ENCODE measurements at places on chromosomes 6 and 20.
A peak's percentile ranks its signal among the peaks of the same experiment; 100 is the strongest.

DNA sequence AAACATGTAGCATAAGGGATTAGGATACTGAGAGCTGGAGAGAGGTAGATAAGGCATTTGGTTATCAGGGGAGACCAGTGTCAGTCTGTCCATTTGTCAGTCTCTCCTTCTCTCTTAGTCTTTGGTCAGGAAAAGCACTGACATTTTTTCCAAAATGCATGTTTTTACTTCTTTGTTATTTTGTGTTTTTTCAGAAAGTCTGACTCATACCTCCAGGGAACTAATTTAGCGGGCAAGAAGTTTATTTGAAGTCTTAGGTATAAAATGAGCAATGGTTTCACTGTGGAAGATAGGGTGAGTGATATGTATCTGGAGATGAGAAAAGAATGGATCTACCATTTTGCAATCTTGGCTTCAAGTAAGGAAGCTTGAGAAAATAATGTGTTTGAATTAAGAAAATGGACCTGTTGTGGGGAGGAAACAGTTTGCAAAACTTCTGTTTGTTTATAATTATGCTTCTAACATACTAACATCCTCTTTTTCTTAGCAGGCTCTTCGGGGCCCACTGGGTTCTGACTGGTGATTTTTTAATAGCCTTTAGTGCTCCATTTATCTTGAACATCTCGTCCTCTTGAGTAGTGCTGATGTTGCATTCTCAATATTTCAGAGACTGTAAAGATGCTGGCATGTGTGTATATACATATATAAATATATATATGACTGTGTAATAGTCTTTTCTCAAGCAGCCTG, 66.9 kb upstream of the FABP7 start:
- DNase-seq = peak; percentile 55

- no peak for DNase-seq
Observed at GRCh38 chr6:52546192-52546591, 30.7 kb downstream of the TRAM2 start.

- DNase-seq = no peak
Observed at GRCh38 chr20:64212755-64213154, 42.8 kb upstream of the PCMTD2 start.

DNA sequence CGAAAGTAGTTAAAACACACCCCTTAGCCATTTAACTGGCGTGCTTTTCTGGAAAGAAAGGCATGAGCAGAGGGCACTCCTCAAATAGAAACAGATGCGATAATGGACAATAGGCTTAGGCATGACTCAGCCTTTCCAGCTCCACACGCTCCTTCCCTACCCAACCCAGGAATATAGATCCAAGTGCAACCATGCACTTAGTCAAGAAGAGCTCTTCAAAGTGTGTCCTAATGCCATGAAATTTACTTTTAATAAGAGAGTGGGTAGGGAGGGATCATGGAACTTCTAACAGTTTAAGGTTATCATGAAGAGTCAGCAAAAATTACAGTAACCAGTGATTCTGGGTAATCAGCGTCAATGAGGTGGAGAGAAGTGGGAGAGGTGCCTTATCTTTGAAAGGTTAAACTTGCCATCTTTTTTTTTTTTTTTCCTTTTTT, 2.4 kb upstream of the EFHC1 start:
- peak; percentile 74 for DNase-seq

- DNase-seq = no peak
Observed at GRCh38 chr6:108222504-108222903, 38.3 kb downstream of the SNX3 start.

DNA sequence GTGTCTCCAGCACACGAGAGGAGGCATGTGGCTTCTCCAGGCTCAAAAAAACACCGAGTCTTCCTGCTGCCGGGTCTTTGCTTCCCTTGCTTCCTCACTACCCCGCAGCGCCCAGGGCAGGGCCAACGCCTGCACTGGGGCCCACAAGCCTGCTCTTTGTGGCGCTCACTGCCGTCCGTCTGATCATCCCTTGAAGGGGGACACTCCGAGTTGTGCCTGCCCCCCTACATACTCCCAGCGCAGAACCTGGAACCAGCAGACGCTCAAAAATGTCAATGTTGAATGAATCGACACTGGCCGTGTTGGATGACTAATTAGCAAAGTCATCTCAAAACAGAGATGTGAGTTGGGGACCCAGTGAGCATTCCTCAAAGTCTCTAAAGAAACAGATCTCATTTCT, 8.1 kb upstream of the ARFGAP1 start:
- DNase-seq = peak; percentile 55

DNA sequence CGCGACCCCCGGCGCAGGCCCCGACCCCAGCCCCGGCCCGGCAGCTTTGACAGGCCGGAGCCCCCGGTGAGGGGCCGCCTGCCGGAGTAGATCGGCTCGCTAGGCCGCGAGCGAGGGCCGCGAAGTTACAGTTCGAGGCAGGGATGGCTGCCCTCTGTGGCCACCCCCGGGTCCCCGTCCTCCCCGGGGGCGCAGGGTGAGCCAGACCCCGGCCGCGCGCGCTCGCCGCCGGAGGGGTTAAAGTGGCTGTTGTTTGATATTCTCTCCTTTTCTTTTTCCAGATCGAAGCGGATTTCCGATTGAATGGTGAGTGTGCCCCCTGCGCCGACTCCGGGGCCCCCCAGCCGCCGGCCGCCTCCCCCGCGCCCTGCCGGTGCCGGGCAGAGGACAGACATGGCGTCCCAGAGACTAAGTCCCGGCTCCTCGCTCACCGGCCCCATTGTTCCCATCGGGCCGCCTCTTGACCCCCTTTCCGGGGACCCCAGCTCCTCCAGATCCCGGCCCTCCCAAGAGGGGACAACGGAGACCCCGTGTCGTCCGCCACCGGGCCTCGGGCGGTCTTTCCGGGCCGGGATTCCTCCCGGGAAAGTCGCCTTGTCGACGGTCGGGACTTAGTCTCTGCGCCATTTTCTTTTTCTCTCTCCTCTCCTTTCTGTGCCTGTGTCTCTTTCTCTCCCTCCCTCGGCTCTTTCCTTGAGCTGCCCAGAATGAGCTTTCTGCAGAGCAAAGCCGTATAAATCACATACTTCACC, 704 bp downstream of the TOP1 start:
- peak; percentile 33 for DNase-seq

DNA sequence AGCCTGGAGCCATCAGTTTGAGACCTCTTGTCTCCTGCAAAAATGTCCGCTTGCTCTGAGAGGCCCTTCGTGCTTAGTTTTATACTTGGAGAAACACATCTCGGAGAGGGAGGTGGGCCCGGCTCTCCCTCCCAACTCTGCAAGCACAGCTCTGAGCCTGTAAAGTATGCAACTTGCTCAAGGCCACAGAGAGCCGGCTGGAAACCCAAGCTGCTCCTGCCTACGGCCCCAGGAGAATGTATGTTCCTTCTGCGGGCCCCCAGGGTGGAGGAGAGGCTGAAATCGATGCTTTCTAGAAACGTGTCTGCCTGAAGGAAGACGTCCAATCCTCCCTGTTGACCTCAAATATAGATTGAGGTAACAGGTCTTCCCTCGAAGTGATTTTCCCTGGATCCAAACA, 205.4 kb downstream of the PREX1 start:
- no peak for DNase-seq

GRCh38 chr6:168165373-168165772, 86.4 kb upstream of the FRMD1 start:
- peak; percentile 64 for DNase-seq

DNA sequence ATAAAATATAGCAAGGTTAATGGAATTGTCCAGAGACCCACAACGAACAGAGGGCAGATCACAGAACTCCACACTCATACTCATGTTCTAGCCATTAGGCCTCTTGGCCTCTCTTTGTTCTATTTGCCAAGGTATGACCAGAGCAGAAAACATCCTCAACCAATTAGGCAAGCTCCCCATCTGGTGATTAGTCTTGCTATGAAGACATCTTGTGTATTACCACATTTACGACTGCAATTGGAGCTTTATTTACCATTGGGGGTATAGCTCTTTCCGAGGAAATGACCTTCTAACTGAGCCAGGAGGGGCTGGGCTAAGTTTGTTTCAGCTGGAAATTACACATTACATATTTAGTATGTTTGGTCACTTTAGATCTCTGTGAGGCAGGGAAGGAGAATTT, 593.9 kb downstream of the CD109 start:
- DNase-seq = no peak

GRCh38 chr20:19024296-19025035, 188.0 kb upstream of the SLC24A3 start:
- no peak for DNase-seq

- no peak for DNase-seq
Observed at GRCh38 chr20:40997116-40997515, 31.5 kb upstream of the TOP1 start.

- DNase-seq = no peak
Observed at GRCh38 chr20:45049904-45050471, 50.9 kb downstream of the KCNS1 start.

- DNase-seq = peak; percentile 98
Observed at GRCh38 chr6:16450285-16450684, 211.9 kb downstream of the GMPR start.

DNA sequence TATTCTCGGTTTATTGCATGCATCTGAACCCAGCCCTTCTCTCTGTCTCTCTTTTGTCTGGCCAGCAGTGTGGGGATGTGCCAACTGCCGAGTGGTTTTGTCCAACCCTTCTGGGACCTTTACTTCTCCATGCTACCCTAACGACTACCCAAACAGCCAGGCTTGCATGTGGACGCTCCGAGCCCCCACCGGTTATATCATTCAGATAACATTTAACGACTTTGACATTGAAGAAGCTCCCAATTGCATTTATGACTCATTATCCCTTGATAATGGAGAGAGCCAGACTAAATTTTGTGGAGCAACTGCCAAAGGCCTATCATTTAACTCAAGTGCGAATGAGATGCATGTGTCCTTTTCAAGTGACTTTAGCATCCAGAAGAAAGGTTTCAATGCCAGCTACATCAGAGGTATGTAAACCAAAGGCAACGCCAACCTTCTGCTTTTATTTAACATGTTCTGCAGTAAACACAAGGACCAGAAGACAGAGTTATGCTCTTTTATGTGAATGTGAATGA, 65.8 kb downstream of the ADGRG6 start:
- no peak for DNase-seq

GRCh38 chr6:89679215-89680120, 40.9 kb upstream of the LYRM2 start:
- no peak for DNase-seq

- peak; percentile 80 for DNase-seq
Observed at GRCh38 chr20:45044084-45044573, 56.8 kb downstream of the KCNS1 start.

DNA sequence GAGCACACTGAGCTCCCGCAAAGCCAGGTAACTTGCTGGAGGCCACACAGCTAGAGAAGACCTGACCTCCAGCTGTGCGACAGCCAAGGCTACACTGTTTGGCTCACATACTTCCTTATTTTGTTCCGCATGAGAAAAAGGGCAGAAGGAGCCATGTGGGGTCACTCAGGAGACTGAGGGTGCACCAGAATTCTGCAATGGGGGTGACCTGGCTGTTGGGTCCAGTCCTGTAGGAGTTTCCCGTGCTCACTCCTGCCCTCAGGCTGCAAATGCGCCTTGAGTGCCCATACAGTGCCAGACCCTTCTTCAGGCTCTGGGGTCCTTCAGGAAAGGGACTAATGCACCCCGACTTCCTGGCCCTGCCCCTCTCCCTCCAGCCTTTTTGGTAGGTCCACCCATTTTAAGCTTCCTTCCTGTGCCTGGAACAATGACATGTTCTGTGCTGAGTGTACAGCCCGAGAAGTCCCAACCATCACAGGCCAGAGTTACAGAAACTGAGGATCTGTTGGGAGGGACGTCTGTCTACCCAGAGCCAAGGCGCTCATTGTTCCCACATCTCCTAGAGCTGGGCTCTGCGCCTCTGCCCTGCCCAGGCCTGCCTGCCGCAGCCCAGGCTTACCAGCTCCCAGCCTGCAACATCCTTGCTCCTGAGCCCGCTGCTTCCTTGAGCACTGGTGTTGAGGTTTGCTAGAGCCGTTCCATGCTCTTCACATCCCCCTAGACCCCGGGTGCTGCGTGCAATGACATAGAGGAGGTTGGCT, 33.5 kb upstream of the CD93 start:
- DNase-seq = no peak

DNA sequence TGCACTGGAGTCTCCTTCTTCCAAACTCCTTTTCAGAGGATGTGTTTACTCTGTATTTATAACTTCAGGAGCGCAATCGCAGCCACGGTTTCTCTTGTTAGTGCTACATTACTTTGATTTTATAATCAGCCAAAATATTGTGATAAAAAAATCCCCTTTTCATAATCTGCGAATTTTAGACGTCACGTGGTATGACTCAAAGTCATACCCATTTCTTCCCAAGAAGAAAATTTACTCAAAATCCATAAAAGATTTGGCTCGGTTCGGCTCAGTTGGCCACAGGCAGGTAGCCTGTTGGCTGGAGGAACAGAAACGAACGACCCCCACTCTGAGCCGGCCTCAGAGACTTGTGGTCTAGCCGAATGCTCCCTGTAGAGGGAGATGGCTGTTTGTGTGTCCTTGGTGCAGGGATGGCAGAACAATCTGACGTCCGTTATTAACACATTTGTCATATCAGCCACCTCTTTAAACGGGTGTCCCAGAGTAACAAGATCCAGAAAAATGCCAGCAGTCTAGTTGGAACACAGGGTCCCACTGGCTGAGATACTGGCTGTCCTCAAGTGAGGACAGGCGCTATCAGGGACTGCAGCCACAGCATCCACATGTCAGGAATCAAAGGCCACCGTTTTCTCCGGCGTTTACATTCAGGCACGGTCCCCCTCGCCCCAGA, 247.6 kb downstream of the DLL1 start:
- DNase-seq = no peak

GRCh38 chr20:47290008-47290407, 66.5 kb downstream of the ZMYND8 start:
- no peak for DNase-seq

DNA sequence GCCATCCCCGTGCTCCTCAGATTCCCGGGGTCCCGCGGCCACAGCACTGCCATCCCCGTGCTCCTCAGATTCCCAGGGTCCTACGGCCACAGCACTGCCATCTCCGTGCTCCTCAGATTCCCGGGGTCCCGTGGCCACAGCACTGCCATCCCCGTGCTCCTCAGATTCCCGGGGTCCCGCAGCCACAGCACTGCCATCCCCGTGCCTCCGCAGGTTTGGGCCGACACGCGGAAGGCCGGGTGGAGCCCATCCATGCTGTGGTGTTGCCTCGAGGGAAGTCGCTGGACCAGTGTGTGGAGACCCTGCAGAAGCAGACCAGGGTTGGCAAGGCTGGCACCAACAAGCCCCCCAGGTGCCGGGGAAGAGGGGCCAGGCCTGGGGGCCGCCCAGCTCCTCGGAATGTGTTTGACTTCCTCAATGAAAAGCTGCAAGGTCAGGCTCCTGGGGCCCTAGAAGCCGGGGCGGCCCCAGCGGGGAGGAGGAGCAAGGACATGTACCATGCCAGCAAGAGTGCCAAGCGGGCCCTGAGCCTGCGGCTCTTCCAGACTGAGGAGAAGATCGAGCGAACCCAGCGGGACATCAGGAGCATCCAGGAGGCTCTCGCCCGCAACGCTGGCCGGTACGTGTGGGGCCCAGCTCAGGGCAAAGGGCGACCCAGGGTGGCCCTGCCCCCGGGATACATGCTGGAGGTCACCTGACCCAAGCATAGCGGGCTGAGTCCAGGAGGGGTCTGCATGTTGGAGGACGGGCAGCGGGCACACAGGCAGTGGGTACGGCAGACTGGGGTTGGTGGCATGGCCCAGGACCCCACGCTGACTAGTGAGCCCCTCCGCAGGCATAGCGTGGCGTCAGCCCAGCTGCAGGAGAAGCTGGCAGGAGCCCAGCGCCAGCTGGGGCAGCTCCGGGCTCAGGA, 1.3 kb upstream of the LIME1 start:
- DNase-seq = no peak

GRCh38 chr6:129273161-129273560, 390.2 kb downstream of the LAMA2 start:
- DNase-seq = no peak
